CD8-positive, alpha-beta memory T cell (primary cell): ENCODE measurements at places on chromosomes 16 and 17. TPM values are rescaled to one million over a fixed set of nuclear protein-coding genes. Genes with fewer than 3 reads are reported as not detected.

RRAD gene
- total RNA-seq = 0.88 TPM

CHST6 gene
- 0.11 TPM for total RNA-seq

C17orf113 gene
- 0.15 TPM for total RNA-seq

NAGS gene
- 0.60 TPM for total RNA-seq

GRAP gene
- 7.9 TPM for total RNA-seq

CES5A gene
- total RNA-seq = not detected

DNA sequence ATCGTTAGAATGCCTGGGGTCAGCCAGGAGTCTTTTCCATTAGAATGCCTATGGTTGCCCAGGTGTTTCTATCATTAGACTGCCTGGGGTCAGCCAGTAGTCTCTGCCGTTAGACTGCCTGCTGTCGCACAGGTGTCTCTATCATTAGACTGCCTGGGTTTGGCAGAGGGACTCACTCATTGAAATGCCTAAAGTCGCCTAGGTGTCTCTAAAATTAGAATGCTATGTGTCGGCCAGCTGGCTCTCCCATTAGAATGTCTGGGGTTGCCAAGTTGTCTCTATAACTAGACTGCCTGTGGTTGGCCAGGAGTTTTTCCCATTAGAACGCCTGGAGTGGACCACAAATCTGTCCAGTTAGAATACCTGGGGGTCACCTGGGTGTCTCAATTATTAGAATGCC, 2266.5 kb downstream of the TP53TG3F start:
- no peak for DNase-seq
- H3K4me3 ChIP-seq = no peak overlapping the region
